AG04450 (cell line): ENCODE measurements at places on chromosomes 5 and 9. TPM values are rescaled to one million over a fixed set of nuclear protein-coding genes. Genes with fewer than 3 reads are reported as not detected.

- DNase-seq = no peak
These were observed 295.4 kb downstream of the CSNK1G3 start for GRCh38 chr5:123807177-123807945.

GRCh38 chr9:16715404-16715803 is 155.1 kb downstream of the BNC2 start:
- no peak for DNase-seq

DNA sequence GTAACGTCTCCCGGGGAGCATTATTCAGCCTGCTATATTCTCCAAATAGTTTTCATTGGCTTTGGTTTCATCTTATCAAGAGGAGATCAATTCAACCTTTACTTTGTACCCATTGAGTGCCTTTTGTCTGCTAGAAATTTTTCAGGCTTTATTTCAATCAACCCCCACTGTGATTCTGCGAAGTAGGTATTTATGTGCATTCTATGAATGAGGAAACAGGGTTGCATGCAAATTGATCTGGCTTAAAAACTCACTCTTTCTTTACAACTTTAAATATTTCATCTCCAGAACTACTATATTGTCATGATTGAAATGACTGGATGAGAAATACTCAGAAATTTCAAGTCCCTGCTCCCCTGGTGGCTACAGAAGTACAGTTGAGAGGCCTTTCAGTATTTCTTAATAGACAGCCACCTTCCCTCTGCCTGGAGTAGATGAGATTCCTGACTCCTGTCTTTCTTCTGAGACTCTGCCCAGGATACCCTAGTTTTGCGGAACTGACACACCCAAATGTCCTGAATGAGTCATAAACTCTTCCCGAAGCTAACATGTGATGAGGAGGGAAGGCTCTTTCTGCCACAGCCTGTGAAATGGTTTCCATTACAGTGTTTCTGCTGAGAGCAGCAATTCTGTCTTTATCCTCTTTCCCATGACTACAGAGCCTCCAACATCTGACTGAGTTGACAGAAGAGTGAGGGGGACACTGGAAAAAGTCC is 52.6 kb upstream of the TNC start:
- DNase-seq = no peak

DNA sequence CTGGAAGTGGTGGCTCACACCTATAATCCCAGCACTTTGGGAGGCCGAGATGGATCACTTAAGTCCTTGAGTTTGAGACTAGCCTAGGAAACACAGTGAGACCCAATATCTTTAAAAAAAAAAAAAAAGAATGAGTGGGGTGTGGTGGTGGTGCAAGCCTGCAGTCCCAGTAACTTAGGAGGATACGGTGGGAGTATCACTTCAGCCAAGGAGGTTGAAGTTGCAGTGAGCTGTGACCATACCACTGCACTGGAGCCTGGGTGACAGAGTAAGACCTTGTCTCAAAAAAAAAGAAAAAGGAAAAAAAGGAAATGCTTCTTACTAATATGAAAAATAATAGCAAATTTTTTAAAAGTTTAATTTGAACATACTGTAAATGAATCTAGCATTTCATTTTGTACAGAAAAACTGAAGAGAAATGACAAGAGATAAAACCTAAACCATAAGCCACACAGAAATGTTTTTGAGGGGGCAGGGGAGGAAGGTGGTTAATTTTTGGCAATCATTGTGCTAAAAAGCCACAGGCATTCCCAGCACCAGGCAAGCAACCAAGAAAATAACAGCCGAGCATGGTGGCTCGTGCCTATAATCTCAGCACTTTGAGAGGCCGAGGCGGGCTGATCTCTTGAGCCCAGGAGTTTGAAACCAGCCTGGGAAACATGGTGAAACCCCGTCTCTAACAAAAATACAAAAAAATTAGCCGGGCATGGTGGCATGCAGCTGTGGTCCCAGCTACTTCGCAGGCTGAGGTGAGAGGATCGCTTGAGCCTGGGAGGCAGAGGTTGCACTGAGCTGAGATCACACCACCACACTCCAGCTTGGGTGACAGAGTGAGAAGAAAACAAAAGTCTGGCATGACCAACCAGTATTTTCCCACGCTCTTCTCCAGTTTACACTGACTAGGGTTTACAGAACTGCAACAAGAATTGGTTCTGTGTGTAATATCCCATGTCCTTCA is 114.5 kb upstream of the NR5A1 start:
- no peak for DNase-seq

GRCh38 chr9:133420392-133420827 is 1.8 kb upstream of the ADAMTS13 start:
- DNase-seq = no peak

GRCh38 chr5:181215997-181216989 is 6.8 kb upstream of the TRIM41 start:
- DNase-seq = no peak

- no peak for DNase-seq
These were observed 58.7 kb downstream of the KLF9 start for GRCh38 chr9:70355801-70356200.

ANXA6 gene
- polyA plus RNA-seq = 502 and 538 TPM in 2 replicates

SMC5 gene
- polyA plus RNA-seq = 18.0 and 29.1 TPM in 2 replicates

GPR150 gene
- 0.17 and 0.24 TPM in 2 replicates for polyA plus RNA-seq

IL13 gene
- not detected in 2 replicates for polyA plus RNA-seq

MFAP3 gene
- polyA plus RNA-seq = 35.7 and 44.8 TPM in 2 replicates

SCGB3A2 gene
- polyA plus RNA-seq = not detected in 2 replicates

GALNT12 gene
- polyA plus RNA-seq = 2.8 and 4.2 TPM in 2 replicates

SFXN1 gene
- 125 and 126 TPM in 2 replicates for polyA plus RNA-seq
